ENCODE measurements at places on chromosomes 11 and 22. TPM values are rescaled to one million over a fixed set of nuclear protein-coding genes. Genes with fewer than 3 reads are reported as not detected.

Gene PICK1
- total RNA-seq: 22.9 TPM

Gene ZC3H12C
- 2.9 TPM for total RNA-seq

Gene SMC1B
- not detected for total RNA-seq

Gene PATE4
- not detected for total RNA-seq

Gene BTBD18
- not detected for total RNA-seq

Gene MIOX
- total RNA-seq: 0.30 TPM

Gene GRAP2
- total RNA-seq: not detected

Gene C22orf42
- total RNA-seq: not detected

Gene ETS1
- total RNA-seq: 33.7 TPM

Gene DTX4
- 20.0 TPM for total RNA-seq

Gene RIMBP3C
- not detected for total RNA-seq

GRCh38 chr11:78834886-78835285 is 260.2 kb upstream of the NARS2 start:
- no peak for DNase-seq

- no peak for DNase-seq
Observed at GRCh38 chr11:123562158-123562557, 92.3 kb downstream of the SCN3B start.

GRCh38 chr11:128412847-128413791 is 174.2 kb downstream of the ETS1 start:
- no peak for DNase-seq

DNA sequence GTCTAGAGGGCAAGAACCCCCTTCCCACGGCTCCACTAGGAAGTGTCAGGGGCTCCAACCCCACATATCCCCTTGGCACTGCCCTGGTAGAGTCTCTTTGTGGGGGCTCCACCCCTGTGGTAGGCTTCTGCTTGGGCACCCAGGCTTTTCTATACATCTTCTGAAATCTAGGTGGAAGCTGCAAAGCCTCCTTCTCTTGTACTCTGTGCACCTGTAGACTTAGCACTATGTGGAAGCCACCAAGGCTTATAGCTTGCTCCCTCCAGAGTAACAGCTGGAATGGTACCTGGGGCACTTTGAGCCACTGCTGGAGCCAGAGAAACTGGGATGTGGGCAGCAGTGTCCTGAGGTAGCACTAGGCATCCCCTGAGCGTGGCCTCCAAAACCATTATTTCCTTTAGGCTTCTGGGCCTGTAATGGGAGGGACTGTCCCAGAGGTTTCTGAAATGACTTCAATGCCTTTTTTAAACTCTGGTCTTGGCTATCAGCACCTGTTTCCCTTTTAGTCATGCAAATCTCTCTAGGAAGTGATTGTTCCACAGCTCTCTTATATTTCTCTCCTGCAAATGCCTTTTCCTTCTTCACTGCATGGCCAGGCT is 68.4 kb downstream of the TRAF6 start:
- no peak for DNase-seq

GRCh38 chr11:81888391-81888790 is 845.3 kb downstream of the FAM181B start:
- DNase-seq: no peak

DNA sequence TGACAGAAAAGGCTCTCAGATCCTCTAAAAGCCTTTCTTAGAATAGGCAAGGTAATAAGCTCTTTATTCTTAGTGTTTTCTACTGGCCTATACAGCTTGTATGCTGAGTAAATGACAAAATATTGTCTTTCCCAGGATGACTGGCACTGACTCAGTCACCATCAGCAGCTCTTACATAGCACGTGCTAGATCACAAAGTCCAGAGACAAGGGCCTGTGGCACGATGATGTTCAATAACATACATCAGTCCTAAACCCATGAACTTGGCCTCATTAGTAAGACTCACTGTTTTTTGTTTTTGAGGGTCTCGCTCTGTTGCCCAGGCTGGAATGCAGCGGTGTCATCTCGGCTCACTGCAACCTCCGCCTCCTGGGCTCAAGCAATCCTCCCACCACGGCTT is 42.7 kb downstream of the CELF1 start:
- DNase-seq: no peak

GRCh38 chr11:43963279-43963620 is 20.8 kb downstream of the C11orf96 start:
- no peak for DNase-seq

DNA sequence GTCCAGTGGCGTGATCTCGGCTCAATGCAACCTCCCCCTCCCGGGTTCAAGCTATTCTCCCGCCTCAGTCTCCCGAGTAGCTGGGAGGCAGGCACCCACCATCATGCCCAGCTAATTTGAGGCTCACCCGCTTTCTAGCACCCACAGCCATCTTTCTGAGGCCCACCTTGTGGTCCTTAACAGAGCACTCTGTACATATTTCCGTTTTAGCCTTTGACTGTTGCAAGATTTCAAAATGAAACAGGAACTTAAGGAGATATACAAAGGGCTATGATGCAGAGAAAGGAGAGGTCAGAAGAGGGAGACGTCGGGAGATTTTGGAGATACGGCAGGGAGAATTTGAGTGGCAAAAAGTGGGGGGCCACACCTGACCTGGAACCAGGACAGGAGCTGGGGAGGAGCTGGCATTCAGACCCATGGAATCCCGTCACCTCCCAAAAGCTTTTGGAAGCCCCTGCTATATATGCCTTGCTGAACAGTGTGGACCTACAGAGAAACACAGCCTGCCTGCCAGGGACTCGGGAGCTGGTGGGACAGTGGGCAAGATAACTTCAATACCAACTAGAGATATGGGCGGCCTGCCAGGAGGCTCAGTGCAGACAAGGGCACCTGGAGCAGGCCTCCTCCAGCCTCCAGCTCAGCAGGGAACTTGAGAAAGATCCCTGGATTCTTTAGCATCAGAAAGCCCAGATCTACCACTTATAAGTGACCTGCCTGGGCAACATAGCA is 8.0 kb upstream of the CLCF1 start:
- no peak for DNase-seq

DNA sequence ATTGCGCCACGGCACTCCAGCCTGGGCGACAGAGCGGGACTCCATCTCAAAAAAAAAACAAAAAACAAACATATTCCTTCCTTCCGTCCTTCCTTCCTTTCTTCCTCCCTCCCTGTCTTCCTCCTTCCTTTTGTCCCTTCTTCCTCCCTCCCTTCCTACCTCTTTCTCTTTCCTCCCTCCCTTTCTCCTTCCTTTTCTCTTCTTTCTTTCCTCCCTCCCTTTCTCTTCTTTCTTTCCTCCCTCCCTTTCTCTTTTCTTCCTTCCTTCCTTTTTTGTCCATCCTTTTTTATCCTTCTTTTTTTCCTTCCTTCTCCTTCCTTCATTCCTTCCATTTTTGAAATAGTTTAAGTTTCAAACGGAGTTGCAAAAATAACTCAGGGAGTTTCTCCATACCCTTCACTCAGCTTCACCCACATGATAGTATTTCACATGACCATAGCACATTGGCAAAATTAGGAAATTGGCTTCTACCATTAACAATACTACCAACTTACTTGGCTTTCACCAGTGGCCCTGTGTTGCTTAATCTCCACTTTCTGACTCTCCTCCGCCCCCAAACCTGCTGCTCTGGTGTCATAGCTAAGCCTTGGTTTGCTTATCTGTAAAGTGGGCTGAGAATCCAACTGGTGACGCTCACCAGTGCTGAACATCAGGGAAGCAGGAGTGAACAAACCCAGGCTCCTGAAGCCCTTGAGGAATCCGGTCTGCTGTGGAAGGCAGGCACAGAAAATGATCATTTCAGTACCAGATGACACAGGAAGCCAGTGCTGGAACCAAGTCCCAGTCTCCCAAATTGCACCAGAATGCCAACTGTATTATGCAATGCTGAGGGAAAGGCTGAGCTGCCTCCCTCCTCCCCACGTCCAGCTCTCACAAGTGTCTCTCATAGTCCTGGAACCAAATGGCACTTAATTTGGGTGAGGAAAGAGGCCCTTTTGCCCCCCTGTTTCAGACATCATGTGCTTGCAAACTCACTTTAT is 17.2 kb upstream of the CRYBB3 start:
- DNase-seq: no peak

DNA sequence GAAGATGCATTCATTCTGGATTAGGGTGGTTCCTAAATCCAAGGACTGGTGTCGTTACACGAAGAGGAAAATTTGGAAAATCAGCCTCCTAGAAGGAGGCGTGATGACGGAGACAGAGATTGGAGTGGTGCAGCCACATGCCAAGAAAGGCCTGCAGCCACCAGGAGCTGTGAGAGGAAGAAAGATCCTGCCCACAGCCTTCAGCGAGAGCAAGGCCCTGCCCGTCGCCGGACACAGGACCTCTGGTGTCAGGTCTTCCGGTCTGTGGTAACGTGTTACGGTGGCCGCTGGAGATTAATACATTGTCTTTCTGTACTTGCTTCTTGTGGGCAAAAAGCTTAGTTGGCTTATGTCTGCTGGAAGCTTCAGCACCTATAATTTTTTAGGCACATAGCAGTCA is 1045.8 kb downstream of the BRD1 start:
- no peak for DNase-seq

DNA sequence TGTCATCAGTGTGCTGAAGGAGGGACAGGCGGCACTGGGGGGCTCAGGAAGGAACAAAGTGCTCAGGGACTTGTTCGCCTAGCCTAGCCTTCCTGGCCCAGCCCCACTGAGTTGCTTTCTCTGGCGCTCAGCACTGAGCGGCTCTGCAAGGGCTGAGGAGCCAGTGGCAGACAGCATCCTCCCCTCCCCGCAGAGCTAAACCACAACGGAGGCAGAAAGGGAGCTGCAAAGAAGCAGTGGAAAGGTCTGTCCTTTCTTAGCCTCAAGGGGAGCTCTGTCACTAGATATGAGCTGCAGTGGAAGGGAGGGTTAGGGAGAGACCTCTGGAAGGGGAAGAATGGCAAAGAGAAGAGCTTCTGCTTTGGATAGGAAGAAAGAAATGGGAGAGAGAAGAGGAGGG is 89.7 kb upstream of the PHOX2A start:
- peak; percentile 66 for DNase-seq

DNA sequence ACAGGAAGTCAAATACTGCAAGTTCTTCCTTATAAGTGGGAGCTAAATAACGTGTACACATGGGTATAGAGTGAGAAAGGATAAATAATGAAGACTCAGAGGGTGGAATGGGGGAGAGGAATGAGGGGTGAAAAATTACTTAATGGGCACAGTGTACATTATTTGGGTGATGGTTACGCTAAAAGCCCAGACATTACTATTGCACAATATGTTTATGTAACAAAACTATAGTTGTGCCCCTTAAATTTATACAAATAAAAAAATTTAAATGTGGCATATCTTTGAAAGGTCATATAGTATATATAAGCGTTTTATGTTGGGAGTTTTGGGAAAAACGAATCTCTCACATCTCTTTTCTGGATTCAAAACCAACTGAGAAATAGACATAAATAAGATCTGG is 96.1 kb downstream of the KIF18A start:
- DNase-seq: no peak

DNA sequence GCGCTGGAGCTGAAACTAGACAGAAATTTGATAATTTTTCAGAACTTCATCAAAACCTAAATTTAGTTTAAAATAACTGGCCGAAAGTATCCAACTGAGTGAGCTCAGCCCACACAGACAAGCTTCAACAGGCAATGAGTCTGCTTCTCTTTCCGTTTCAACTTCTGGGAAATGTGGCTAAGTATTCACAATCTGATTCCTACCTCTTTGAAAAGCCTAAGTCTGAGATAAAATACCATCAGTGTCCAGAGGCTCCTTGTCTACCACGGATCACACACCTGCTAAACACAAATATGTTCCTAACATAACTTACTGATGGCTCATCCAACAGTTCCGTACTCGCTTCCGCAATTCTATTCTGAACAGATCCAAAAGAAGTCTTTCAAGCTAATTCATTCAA is 8.5 kb downstream of the SIK3 start:
- DNase-seq: no peak

DNA sequence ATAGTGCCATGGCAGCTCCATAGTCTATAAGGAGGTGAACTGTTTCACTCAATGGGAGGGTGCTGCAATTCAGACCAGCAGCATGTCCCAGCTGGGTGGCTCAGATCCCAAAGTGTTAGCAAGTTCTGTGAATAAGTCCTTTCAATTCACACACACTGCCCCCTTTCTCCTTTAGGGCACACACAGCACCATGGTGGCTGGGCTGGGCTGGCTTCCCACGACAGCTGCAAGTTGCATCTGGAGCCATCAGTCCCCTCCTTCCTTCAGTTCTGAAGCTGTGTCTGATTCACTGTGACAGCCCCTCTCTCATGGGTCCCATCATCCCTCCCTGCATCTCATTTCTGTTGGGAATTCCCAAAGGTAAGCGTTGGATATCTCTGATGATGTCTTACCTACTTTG is 324.1 kb upstream of the NCAM1 start:
- DNase-seq: no peak

- DNase-seq: no peak
Observed at GRCh38 chr22:19062139-19062942, 59.9 kb downstream of the DGCR2 start.

DNA sequence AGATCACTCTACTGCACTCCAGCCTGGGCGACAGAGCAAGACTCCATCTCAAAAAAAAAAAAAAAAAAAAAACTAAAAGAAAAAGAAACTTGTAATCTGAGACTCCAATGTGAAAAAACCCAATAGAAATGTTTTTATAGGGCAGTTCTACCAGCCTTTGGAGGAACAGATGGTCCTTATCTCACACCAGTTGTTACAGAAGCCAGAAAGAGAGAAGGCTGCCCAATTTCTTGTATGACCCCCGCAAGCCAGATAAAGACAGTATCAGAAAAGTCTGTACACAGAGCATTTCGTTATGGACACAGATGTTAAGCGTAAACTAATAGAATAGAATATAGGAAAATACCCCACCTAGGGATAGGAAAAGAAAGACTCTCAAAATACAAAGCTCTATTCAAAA is 11.3 kb upstream of the TSGA10IP start:
- no peak for DNase-seq

- no peak for DNase-seq
Observed at GRCh38 chr11:32331098-32331497, 104.2 kb downstream of the WT1 start.

DNA sequence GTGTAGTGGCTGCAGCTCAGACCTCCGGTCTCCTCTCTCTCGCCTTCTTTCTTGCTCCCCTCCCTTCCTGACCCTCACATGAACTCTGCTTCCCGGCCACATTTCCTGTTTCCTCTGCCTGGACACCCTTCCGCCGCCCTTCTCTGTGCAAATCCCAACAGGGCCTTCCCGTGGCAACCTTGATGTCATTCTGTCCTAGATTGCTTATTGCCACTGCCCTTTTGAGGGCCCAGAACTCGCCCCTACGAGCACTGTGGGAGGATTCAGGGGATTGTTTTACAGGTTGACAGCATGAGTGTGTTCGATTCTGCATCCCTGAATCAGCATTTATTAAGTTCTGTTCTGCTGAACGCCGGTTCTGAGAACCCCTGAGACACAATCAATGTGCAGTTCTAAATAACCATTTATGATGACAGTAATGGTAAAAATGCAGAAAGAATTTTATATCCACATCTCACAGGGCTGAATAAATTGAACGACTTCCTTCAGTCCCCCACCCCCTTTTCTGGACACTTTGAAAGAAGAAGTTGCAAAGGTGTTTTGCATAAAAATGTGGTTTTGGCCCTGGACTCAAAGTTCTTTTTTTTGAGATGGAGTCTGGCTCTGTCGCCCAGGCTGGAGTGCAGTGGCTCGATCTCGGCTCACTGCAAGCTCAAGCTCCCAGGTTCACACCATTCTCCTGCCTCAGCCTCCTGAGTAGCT is 6.4 kb downstream of the BATF2 start:
- no peak for DNase-seq
